ENCODE measurements at places on chromosomes 6 and 20.

DNA sequence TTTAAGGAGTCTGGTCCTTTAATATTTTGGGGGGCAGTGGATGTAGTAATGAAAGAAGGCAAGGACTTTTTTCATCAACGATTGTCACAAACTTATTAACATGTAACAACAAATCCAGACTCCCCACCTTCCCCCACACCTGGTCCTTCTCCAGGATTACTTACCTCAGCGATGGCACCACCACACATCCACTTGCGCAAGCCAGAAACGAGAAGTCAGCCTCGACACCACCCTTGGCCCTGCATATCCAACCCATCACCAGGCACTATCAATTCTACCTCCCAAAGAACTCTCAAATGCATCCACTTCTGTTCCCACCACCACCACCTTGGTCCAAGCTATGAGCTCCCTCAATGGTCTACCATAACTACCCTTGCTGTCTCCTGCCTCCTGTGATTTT, 6.6 kb downstream of the EZR start:
- DNase-seq = no peak

DNA sequence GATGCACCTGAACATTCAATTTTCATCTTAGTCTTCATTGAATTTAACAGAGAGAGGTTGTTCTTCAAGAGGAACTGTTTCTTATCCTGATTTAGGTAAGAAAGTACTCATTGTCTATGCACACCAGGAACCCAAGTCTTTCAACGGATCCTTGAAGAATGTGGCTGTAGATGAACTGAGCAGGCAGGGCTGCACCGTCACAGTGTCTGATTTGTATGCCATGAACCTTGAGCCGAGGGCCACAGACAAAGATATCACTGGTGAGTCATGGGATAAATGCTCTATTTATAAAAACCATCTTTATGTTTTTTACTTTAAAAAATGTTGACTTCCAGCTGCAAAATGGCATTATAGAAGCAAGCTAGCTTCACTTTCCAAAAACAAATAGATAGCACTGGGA, 10.2 kb downstream of the NQO2 start:
- no peak for DNase-seq

- DNase-seq = no peak
Measured at GRCh38 chr6:78598966-78599365, 268.4 kb upstream of the IRAK1BP1 start.

DNA sequence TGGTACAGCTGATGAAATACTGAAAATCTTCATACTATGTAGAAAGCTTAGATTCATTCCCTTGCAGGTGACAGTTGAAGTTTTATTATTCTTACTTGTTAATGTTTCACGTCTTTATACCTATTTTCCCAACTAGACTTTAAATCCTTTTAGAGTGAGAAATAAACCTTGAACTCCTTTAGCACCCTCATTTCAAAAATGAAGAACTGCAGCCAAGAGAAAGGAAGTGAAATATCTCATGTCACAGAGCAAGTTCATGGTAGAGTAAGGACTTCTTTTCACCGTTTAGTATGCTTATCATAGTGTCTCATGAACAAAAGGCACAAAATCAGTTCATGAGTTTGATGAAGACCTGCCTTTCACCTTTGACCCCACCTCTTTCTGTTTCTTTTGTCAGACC, 38.5 kb downstream of the ORC3 start:
- no peak for DNase-seq

GRCh38 chr6:36684447-36684812, 5.9 kb downstream of the CDKN1A start:
- DNase-seq = no peak

- no peak for DNase-seq
Measured at GRCh38 chr6:24777227-24777626, 2.5 kb downstream of the GMNN start.

- no peak for DNase-seq
Measured at GRCh38 chr6:167973148-167973885, 24.2 kb upstream of the KIF25 start.

GRCh38 chr6:56714273-56714672, 71.6 kb upstream of the DST start:
- DNase-seq = no peak

DNA sequence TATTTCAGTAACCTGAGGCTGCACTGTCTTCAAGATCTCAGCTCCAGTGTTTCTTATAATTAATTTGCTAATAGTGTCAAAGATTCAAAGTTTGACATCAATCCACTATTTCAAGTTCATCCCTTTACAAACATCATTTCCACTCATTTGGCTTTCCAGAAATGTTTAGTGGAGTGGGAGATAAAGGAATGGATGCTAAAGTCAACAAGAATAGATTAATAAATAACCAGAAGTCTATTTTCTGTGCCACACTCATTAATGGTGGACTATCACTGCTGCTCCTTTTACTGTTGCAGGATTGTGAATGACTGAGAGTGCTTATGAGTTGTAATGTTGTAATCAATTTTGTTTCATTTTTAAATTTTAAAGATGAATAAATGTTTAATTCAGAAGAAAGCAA, 28.4 kb upstream of the EPM2A start:
- DNase-seq = no peak

- DNase-seq = no peak
Measured at GRCh38 chr20:56922497-56922896, 293.4 kb downstream of the TFAP2C start.

DNA sequence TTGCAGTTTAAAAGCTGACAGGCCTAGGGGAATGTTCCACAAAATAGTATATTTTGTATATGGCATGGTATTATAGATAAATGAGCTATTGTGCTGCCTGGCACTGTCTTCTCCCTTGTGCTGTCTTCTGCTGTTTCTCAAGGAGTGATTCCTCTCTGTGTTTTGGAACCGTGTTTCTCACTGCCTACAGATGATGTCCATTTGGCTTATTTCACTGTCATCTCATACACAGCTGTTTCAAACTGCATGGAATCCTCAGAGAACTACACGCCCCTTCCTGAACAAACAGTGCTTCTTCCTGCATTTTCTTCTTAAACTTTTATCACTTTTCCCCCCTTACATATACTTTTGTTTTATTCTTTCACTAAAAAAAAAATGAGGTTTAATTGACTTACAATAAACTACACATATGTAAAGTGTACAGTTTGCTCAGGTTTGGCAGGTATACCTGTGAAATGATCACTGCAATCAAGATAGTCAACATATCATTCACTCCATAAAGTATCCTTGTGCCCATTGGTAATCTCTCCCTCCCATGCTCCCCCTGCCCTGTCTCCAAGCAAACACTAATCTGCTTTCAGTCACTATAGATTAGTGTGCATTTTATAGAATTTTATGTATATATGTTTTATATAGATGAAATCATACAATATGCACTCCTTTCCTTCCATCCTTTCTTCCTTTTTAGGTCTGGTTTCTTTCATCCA, 43.0 kb downstream of the CBFA2T2 start:
- DNase-seq = no peak

DNA sequence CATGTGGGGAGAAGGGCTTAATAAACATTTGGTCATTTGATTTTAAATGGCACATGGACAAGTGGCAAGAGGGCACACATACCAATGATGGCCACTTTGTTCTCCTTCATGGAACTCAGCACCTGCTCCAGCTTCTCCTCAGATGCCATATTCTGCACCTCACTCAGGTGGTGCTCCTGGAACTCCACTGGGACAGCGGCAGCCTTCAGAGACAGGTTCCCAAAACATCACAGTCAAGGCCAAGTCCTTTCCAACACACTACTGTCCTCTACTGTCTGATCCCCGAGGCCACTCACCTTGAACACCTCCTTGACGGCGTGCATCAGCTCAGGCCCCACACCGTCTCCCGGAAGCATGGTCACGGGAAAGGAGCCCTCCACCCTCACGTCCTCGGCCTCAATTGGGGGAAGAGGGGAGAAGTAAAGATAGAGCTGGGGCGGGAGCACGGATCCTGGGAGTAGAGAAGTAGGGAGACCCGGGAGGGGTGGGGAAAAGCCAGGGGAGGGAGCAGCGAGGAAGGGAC, 591 bp downstream of the IDH3B start:
- DNase-seq = no peak

DNA sequence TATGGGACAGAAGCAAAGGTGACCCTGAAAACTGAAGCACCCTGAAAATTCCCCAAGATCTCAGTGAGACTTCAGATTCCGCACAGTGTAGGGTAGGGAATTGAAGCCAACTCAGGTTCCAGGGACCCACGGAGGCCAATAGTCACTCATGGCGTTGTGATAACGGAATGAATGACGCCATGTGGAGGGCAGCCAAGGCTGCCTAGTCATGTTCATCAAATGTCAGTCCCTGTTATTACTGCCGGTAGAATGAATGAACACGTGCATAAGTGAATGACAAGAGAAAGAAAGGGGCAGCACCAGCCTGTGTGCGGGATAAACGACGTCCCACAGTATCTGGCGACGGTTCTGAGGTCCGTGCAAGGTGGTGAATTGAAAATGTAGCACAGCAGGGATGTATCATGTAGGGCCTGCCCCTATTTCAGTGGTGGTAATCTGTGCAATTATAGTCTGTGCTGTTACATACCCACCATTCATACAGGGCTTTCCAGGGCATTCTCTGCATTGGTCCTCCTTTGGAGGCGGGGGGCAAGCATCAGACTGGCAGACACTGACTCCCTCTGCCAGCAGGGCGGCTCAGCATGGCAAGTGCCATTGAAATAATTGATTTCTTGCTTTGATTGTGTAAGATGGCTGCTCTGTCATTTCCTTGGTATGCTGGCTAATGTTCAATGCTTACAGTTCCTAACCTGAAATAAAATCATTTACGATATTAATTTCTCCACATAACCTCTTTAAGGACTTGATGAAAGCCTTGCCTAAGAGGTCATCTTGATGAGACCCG, 386.9 kb downstream of the CDH4 start:
- DNase-seq = no peak

- DNase-seq = no peak
Measured at GRCh38 chr6:11854408-11855165, 76.0 kb upstream of the ADTRP start.

- DNase-seq = no peak
Measured at GRCh38 chr20:21340991-21341697, 38.0 kb downstream of the XRN2 start.

GRCh38 chr6:82331031-82331773, 32.4 kb upstream of the TPBG start:
- no peak for DNase-seq

- no peak for DNase-seq
Measured at GRCh38 chr20:3193806-3194616, 10.5 kb downstream of the DDRGK1 start.

- DNase-seq = no peak
Measured at GRCh38 chr6:165844801-165845364, 181.8 kb upstream of the PDE10A start.

GRCh38 chr6:142746524-142746923, 198.5 kb downstream of the HIVEP2 start:
- no peak for DNase-seq

GRCh38 chr20:32357375-32357868, 709 bp upstream of the ASXL1 start:
- DNase-seq = no peak

DNA sequence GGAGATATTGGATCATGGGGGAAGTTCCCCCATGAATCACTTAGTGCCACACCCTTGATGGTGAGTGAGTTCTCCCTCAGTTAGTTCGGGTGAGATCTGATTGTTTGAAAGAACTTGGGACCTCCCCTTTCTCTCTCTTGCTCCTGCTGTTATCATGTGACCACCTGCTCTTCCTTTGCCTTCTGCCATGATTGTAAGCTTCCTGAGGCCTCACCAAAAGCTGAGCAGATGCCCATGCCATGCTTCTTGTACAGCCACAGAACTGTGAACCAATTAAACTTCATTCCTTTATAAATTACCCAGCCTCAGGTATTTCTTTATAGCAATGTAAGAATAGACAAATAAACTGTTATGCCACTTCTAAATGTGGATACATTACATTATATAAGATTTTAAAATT, 686.7 kb upstream of the MARCKS start:
- DNase-seq = no peak

DNA sequence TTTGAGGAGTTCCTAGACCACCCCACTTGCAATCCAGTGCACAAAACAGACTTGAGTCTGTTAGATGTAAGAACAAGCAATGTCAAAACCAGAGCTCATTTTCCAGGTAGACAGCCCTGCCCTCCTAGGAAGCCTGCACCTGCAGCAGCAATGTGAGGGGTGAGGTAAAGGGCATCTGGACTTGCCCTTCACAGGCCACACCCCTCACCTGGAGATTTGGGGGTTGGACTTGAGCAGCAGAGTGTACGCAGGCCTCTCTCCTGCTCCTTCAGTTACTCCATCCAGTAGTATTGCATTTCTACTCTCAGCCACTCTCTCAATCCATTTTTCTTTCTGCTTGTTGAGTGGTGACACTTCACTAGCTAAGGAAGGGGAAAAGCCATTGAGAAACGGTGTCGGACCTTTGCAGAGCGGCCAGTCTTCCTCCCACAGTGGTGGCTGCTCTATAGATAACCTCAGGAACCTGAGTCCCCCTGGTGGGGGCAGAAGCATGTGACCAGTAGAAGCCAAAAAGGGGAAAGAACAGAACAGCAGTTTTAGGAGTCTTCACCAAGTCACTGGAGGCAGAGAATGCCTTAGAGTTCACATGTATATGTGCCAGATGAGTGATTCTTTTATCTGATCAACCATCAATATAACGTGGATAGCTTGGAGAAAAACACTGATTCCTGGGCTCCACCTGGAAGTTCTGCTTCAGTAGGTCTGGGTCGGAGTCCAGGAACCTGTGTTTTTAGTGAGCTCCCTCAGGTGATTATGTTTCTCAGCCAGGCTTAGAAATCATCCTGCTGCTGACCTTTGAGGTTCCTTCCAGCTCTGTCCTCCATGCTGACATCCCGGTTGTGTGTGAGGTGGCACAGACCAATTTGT, 28.0 kb downstream of the ARFGEF2 start:
- no peak for DNase-seq

- DNase-seq = peak; percentile 82
Measured at GRCh38 chr20:49915380-49916145, at the start of gene SPATA2. SPATA2 (minus strand) TSS chr20:49915529; CDS start chr20:49908490, 7,039 bp downstream.

DNA sequence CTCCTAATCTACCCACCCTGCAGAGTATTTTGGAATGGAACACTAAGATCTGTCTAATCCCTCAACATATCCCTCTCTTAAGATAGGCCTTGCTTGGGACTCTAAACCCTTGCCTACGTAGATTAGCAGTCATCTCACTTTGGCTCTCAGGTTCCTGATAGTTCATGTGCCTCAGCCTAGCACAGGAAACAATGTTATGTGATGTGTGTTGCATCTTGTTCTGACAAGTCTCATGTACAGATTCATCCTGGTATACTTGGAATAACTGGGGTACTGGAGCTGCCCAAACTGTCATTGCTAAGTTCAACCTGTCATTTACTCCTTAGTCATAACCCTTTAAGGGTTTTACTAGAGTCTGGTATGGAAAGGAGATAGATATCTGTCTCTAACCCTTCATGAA, 34.1 kb downstream of the TREML1 start:
- no peak for DNase-seq

- DNase-seq = no peak
Measured at GRCh38 chr6:168131464-168132415, 52.7 kb upstream of the FRMD1 start.

- DNase-seq = no peak
Measured at GRCh38 chr6:17972978-17973622, 14.3 kb downstream of the KIF13A start.

DNA sequence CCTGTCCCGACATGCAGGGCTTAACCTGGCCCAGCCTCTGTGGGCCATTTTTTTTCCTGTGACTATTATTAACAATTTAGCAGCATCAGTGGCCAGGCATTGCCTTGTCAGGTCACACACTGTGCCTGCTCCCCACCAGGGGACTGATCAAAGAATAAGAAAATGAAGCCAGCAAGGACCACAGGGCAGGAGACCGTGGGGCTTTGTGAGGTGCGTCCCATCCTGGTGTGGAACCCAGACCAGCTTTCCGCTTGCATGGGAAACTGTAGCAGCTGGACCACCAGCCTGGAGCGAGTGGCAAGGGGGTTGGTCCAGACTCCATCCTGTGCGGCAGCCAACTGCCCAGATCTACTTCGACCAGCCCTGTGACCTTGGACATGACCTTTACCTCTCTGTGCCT, 218.3 kb downstream of the ANKRD60 start:
- no peak for DNase-seq

Data from activated effector memory CD4-positive, alpha-beta T cell treated with Interleukin-2 at 50 U/mL for 16 hours (primary cell).